ENCODE measurements at places on chromosomes 12 and 14.

- DNase-seq: no peak
Measured at GRCh38 chr12:87836190-87836589, 193.0 kb downstream of the C12orf50 start.

GRCh38 chr14:103149351-103150237, 26.3 kb downstream of the TNFAIP2 start:
- no peak for DNase-seq

- no peak for DNase-seq
Measured at GRCh38 chr12:108629151-108629550, 4.5 kb downstream of the SELPLG start.

- no peak for DNase-seq
Measured at GRCh38 chr12:67331123-67331522, 62.0 kb downstream of the CAND1 start.

- DNase-seq: no peak
Measured at GRCh38 chr14:68703093-68703492, 89.8 kb downstream of the ZFP36L1 start.

Measured in NCI-H1930 (cell line).